ENCODE measurements at places on chromosomes 2 and 18.
A peak's percentile ranks its signal among the peaks of the same experiment; 100 is the strongest.

GRCh38 chr2:226995625-226996041, 159.8 kb downstream of the RHBDD1 start:
- DNase-seq, result peak; percentile 76

DNA sequence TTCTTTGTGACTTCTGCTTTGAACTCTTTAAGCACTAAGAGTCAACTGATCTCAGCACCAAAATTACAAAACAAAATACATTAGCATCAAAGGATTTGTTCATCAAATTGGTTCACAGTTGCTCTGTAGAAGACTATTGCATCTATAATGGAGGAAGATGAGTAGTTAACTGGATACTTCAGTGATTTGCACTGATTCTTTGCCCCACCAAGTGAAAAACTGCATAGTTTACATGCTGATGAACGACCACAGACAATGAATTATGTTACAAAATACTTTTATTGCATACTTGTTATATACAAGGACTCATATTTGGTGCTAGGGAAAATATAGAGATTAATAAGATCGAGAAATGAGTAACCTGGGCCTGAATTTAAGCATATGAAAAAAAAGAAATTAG, 107.2 kb downstream of the SCG2 start:
- DNase-seq, result peak; percentile 72

- no peak for DNase-seq
Measured at GRCh38 chr2:178909507-178909906, 102.3 kb upstream of the TTN start.

GRCh38 chr2:229748950-229749349, 34.6 kb upstream of the DNER start:
- DNase-seq, result no peak

DNA sequence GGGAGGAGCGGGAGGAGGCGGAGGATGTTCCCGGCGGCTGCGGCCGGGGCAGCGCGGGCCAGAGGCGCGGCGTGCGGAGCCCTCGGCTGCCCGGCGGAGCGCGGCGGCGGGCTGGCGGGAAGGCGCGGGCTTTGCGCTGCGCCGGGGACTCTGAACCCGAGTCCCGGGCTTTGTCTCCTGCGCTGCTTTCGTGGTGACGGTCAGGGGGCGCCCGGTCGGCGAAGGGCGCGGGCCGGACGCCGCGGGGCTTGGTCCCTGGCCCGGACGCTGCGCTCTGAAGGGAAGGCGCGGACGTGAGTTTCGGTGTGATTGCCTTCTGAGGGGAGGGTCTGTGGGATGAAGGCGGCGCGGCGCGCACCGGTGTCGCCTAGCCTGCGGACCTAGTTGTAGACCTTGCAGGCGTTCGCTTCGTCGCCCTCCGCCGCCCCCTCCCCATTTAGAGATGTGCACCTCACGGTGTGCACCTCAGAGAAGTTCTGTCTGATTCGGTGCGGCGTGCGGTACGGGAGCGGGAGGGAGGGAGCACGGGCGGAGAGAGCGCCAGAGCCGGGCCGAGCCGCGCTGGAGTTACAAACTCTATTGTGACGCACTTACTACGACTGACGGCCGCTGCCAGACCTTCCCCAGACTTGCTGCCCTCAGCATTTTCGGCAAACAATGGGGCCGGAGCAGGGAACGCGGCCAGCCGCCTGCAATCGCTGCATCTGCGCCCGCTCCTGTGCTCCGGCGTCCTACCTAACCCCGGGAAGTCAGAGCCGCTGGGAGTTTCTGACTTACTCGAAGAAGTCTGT, 2.1 kb downstream of the BCL2L11 start:
- DNase-seq, result peak; percentile 70

DNA sequence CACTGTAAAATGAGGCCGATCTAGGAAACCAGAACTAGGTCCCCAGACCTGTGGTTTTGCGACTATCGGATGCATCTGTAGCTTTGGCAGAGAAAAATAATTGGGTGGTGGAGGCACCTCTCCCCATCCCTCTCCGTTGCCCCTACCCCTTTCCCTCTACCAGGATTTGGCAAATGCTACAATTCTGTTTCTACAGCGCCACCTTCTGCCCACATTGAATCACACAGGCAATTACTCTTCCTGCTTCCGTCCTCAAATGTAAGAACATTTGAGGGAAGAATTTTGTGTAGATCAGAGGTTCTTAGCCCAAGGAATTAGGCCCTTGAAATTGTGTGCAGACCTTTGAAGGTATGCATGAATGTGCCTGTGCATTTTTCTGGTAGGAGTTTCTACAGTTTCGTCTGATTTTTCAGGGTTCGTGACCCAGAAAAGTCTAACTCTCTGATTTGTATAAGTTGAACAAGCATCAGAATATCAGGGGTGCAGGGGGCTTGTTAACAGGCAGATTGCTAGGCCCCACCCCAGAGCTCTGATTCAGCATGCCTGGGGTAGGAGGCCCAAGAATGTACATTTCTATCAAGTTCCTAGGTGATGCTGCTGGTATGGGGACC, 11.2 kb downstream of the ATP6V1B1 start:
- peak; percentile 55 for DNase-seq

DNA sequence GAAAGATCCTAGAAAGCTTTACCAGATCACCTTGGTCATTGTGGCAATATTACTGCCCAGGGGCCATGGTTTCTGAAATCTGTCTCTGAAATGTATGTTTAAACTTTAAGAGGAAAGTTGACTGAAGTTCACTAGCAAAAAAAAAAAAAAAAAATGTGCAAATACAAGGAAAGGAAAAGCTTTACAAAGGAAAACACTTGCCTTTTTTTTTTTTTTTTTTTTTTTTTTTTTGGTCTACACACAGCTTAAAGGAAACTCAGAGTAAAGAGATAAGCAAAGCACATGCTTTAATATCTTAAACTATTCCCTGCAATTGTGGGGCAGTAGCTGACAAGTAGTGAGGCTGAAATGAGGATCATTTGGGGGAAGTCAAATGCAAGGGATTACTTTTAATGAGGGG, 174.2 kb upstream of the EPAS1 start:
- no peak for DNase-seq

GRCh38 chr18:73791081-73791480, 356.6 kb downstream of the FBXO15 start:
- DNase-seq, result peak; percentile 76

DNA sequence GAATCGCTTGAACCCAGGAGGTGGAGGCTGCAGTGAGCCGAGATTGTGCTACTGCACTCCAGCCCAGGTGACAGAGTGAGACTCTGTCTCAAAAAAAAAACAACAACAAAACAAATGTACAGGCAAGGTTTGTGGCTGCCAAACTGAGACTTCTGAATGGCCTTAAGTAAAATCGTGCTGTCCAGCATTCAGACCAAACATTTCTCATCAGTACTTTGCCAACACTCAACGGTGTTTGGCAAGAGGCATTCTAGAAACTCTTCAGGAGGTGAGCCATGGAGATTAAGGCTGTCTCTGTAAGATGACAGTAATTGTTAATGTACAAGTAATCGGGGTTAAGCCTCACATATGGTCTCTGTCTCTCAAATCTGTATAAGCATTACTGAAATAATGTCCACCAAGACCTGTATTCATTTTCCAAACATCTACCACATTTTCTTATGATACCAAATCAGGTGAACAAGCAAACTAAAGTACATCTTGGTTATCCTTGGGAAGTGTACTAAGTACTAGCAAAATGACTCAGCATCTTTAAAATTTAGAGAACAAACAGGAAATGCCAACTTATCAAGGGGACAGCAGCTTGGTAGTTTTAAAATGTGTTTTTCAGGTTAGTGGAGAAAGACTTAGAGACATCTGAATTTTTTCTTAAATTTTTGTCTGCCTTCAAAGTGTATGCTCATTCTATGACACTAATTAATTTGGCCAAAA, 29.3 kb downstream of the SERPINE2 start:
- no peak for DNase-seq

GRCh38 chr2:216922175-216922780, 62.4 kb upstream of the TNP1 start:
- no peak for DNase-seq

DNA sequence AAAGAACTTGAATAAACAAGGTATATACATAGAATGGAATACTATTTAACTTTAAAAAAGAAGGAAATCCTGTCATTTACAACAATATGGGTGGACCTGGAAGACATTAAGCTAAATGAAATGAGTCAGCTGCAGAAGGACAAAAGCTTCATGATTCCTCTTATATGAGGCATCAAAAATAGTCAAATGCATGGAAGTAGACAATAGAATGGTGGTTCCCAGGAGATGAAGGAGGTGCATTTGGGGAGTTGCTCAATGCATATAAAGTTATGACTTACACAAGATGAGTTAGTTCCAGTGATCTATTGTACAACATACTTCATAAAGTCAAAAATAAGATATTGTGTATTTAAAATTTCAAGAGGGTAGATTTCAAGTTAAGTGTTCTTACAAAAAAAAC, 426.1 kb upstream of the UBE2E3 start:
- DNase-seq, result no peak

GRCh38 chr2:7121851-7122250, 204.6 kb downstream of the RNF144A start:
- DNase-seq, result no peak

GRCh38 chr18:5895876-5896740, 786 bp upstream of the TMEM200C start:
- DNase-seq, result no peak

- no peak for DNase-seq
Measured at GRCh38 chr2:219334076-219334475, 1.5 kb upstream of the RESP18 start.

- DNase-seq, result peak; percentile 17
Measured at GRCh38 chr18:54109131-54109683, 115.3 kb downstream of the MBD2 start.

GRCh38 chr2:109677835-109678580, 63.8 kb downstream of the SOWAHC start:
- DNase-seq, result no peak

DNA sequence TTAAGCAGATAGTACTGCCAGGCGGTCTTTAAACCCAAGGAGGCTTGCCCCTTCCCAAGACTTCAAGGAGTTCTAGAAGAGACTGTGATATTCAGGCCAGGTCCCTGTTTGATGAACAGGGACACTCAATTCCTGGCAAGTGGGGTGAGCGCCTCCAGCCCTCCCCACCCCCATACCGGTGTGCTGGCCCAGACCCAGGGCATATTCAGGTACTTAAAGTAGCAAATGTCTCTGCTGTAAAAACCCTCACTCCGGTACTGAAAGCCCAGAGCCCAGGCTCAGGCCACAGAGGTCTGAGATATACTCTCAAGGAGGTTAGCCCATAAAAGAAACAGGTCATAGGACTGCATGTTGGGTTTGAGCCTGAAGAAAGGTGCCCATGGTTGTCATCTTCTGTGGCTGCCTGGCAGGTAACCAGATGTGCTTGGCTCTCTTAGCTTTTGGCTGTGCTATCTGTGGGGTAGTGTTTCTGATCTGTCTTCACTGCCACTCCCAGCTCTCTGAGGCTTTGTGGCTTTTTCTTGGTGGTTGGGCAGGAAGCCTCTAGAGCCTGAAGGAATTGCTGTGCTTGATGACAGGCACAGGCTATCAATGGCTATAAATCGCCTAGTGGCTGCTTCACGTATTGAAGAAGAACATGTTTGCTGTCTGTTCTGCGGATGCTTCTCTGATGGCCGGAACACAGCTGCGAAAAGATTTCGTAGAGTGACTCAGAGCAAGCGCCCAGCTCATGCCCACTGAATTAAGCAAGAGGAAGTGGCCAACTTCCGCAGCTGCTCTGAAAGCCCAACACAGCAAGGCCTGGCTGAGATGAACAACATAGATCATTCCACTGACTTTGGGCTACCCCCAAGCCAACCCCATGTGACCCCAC, 63.3 kb upstream of the ALPP start:
- peak; percentile 82 for DNase-seq

- no peak for DNase-seq
Measured at GRCh38 chr2:212109217-212109616, 429.4 kb downstream of the ERBB4 start.

- no peak for DNase-seq
Measured at GRCh38 chr2:238378230-238379095, 48.3 kb upstream of the ASB1 start.

DNA sequence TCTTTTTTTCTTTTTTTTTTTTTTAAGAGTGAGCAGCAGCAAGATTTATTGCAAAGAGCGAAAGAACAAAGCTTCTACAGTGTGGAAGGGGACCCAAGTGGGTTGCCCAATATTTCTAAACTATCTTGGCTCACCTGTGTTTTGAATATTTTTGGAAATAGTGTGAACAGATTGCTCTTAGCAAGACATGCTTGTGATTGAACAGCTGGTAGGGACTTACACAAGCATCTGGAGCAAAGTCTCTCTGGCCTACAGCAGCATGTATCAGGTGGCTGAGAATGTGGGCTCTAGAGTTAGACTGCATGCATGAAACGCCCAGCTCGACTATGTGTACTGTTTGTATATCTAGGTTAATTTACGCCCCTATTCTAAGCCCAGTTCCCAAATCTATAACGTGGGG, 40.3 kb upstream of the FBXO11 start:
- DNase-seq, result no peak

GRCh38 chr18:9434122-9434701, 41.1 kb upstream of the RALBP1 start:
- no peak for DNase-seq

DNA sequence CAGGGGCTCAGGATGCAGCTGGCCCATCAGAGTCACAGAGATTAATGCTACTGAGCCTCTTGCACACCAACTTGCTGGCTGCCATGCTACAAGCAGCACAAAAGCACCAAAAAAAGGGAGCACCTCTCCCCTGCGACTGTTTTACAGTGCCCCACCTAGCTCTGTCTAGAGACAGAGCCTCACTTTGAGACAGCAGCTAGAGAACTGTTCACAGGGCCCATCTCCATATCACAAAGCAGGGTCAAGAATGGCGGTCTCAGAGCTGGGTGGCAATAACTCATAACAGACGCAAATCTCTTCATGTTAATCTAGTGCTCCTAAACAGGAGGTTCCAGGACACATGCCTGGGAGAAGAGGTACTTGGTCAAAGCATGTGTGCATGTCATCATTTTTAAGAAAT, 953.0 kb downstream of the DCDC2C start:
- no peak for DNase-seq

DNA sequence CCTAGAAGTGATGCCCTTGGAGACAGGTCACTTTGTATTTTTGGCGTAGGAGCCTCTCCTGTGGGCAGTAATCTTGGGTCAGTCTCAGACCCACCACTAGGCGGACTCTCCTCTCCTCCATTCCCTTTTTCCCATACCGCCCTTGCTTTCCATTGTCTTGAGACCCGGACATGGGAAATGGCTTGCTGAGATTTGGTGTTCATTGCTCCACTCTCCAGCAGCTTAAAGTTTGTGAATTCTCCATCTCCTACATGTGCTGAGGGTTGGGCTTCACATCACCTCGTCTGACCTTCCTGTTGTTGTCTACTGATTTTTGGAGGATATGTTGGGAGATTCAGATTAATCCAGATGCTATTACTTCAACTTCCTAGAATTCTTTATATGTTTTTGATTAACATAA, 159.2 kb upstream of the RAB12 start:
- DNase-seq, result no peak

GRCh38 chr18:78168526-78168925, 811.1 kb upstream of the SALL3 start:
- no peak for DNase-seq

GRCh38 chr2:215550331-215550730, 114.5 kb upstream of the FN1 start:
- no peak for DNase-seq

GRCh38 chr2:61575447-61575859, 37.3 kb upstream of the XPO1 start:
- DNase-seq, result no peak

GRCh38 chr2:169583518-169583917, 633 bp upstream of the PPIG start:
- no peak for DNase-seq

- DNase-seq, result no peak
Measured at GRCh38 chr2:112005406-112006075, 49.5 kb upstream of the TMEM87B start.

Measured in fibroblast of skin of right quadriceps (primary cell).